ENCODE measurements at places on chromosomes 2 and 18. TPM values are rescaled to one million over a fixed set of nuclear protein-coding genes. Genes with fewer than 3 reads are reported as not detected.

The ELOA2 gene
- total RNA-seq: not detected

The WNT10A gene
- 4.3 TPM for total RNA-seq

The SOX11 gene
- total RNA-seq: not detected

The GALR1 gene
- 0.34 TPM for total RNA-seq

The GAD1 gene
- 16.7 TPM for total RNA-seq

The PLGLB2 gene
- total RNA-seq: not detected

The PARD6G gene
- 18.7 TPM for total RNA-seq

The ARHGAP15 gene
- 0.41 TPM for total RNA-seq

The GAL3ST2 gene
- 2.4 TPM for total RNA-seq

The DOK6 gene
- 1.0 TPM for total RNA-seq

DNA sequence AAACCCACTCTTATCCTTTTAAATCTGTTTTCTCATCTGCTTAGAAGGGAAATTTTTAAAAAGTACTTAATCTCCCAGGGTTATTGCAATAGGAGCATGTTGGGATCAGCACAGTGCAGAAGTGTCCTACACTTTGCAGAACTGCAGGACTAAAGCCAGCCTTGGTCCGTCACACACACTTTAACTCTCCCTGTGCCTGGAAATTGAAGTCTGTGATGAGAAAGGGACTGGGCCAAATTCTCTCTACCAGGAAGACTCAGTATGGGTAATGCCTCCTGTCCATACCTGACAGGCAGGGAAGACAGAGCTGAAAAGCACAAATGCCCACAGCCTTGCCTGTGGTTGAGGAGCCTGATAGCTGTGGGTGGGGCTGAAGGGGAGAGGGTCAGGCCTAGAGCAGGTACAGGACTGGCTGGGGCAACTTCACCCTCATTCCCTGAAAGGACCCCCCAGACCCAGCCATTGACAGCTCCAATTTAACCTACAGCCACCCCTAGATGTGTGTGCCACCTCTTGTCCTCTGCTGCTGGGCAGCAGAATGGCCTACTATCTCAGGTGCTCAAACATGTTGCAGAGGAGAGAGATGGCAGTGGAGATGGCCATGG is 377.2 kb upstream of the KLHL29 start:
- no peaks in the 10 kb centered on the region for H3K36me3 ChIP-seq
- H3K4me3 ChIP-seq: no peak overlapping the region
- no peak for DNase-seq
- no peaks in the 10 kb centered on the region for H3K4me1 ChIP-seq
- no peak overlapping the region for H3K27ac ChIP-seq
- no peaks in the 10 kb centered on the region for H3K27me3 ChIP-seq

GRCh38 chr2:118835746-118836410 is 11.6 kb downstream of the EN1 start:
- H3K36me3 ChIP-seq: no peaks in the 10 kb centered on the region
- H3K4me1 ChIP-seq: no peaks in the 10 kb centered on the region
- no peak overlapping the region for H3K27ac ChIP-seq
- peak overlapping the region; percentile 19 for H3K4me3 ChIP-seq

- DNase-seq: no peak
- H3K36me3 ChIP-seq: no peaks in the 10 kb centered on the region
- no peak overlapping the region for H3K4me3 ChIP-seq
These were observed 10.4 kb upstream of the EVA1A start for GRCh38 chr2:75570948-75571729.

DNA sequence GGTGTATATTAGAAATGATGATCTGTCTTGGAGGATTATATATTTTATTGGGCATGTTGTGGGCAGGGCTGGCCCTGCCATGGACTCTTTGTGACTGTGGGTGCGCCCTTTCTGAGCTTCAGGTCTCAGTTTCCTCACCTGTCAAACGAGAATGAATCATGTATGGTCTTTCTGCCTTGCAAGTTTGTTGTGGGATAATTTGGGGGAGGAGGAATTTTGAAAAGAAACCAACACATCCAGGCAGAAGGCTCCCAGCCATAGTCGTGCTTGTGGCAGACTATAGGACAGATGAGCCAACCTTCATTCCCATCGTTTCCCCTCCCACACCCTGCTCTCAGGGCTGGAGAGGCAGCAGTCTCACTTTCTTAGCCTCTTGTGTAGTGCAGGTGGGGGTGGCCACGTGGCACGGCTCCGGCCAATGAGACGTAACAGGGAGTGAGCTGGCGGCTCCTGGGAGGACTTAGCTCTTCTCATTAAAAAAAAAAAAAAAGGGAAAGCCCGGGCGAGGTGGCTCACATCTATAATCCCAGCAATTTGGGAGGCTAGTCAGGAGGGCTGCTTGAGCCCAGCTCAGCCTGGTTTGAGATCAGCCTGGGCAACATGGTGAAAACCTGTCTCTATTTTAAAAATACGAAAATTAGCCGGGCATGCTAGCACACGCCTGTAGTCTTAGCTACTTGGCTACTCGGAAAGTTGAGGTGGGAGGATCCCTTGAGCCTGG is 63.1 kb downstream of the RHOB start:
- H3K27ac ChIP-seq: peak overlapping the region; percentile 47
- H3K4me1 ChIP-seq: no peaks in the 10 kb centered on the region
- no peaks in the 10 kb centered on the region for H3K27me3 ChIP-seq
- no peak overlapping the region for H3K4me3 ChIP-seq
- DNase-seq: peak; percentile 78

DNA sequence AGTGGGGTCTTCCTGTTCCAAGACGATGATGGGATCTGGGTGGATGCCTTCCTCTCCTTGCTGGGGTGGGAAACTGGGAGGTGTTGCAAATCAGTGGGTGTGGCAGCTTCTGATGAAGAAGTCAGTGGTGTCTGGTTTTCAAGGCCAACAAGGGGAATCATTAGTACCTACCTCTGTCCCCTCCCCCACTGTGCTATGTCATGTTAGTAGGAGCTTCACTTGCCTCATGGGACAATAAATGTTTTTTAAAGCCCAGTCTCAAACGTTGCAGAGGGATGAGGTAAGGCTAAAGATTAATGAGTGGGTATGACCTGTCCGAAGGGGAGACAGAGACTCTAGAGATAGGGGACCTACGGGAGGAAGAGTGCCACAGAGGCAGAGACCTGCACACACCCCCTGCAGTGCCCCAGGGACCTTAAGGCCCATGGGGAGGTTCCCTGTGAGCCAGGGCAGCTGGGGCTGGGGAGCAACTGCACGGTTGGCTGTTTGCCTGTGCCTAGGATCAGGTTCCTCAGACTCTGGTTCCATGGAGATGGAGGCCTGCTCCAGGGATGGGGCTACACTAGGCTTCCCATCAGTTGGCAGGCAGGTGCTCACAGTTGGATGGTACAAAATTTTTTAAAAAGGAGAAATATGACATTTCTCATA is 37.8 kb upstream of the SLC1A4 start:
- H3K36me3 ChIP-seq: no peaks in the 10 kb centered on the region
- no peaks in the 10 kb centered on the region for H3K27me3 ChIP-seq
- no peak overlapping the region for H3K27ac ChIP-seq
- no peak overlapping the region for H3K4me3 ChIP-seq
- DNase-seq: no peak

DNA sequence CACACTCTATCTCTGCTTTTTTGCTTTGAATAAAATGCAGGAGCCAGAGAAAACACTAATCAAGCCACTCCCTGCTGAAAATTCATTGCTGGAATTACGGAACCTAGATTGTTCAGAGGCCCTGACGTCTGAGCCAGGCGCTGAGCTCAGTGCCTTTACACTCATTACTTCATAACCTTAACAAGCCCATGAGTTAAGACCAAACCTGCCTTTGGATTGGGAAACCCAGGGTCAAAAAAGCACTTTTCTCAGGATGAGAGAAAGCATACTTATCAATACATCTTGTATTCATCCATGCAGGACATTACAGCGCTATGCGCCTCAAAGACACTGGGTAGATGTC is 762 bp downstream of the INO80C start:
- no peak for DNase-seq
- peak overlapping the region; percentile 63 for H3K4me3 ChIP-seq
- H3K4me1 ChIP-seq: no peaks in the 10 kb centered on the region
- H3K27ac ChIP-seq: peak overlapping the region; percentile 92
- no peaks in the 10 kb centered on the region for H3K36me3 ChIP-seq
- H3K27me3 ChIP-seq: no peaks in the 10 kb centered on the region

GRCh38 chr2:42064417-42064942 is 16.7 kb downstream of the PKDCC start:
- H3K4me3 ChIP-seq: no peak overlapping the region
- no peaks in the 10 kb centered on the region for H3K36me3 ChIP-seq
- no peak overlapping the region for H3K27ac ChIP-seq
- DNase-seq: no peak
- no peaks in the 10 kb centered on the region for H3K27me3 ChIP-seq

- DNase-seq: no peak
- no peak overlapping the region for H3K27ac ChIP-seq
- H3K4me3 ChIP-seq: no peak overlapping the region
- H3K27me3 ChIP-seq: no peaks in the 10 kb centered on the region
These were observed 27.1 kb downstream of the TSPYL6 start for GRCh38 chr2:54228945-54229344.

DNA sequence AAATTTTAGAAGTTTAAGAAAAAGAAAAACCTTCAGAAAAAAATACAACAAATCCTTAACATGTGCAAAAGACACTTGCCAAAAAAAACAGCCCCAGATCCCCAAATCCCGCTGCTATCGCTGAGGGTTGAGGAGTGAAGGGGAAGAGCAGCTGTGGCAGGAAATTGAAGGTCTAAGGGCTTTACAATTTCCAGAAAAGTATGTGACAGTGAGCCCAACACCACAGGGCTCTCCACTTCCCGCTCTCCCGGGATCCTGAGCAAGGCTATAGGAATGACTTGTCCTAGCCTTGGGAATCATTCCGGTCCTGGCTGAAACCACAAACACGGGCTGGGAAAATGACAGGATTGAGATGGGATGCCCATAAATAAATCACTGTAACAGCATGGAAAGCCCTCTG is 191.4 kb downstream of the TMEM163 start:
- no peaks in the 10 kb centered on the region for H3K27me3 ChIP-seq
- no peak overlapping the region for H3K4me3 ChIP-seq
- H3K27ac ChIP-seq: no peak overlapping the region
- no peaks in the 10 kb centered on the region for H3K36me3 ChIP-seq

DNA sequence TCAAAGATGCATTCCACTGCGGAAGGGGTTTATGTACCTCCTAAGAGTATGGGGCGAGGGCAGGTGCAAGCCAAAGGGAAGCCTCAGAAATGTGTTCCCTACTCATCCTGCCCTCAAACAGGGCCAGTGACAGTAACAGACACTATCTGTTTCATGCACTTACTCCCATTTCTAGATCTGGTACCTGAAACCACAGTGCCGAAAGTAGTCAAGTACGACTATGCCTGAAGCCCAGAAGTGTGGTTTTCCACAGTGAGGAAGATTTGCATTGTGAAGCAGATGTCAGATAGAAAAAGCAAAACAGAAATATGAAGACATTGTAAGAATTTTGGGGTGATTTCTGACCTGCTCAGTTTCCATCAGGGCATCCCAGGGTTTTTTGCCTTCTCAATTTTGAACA is 748.7 kb downstream of the RNF144A start:
- no peaks in the 10 kb centered on the region for H3K36me3 ChIP-seq
- no peak overlapping the region for H3K27ac ChIP-seq
- H3K27me3 ChIP-seq: no peaks in the 10 kb centered on the region
- no peaks in the 10 kb centered on the region for H3K4me1 ChIP-seq
- no peak for DNase-seq
- H3K4me3 ChIP-seq: no peak overlapping the region

DNA sequence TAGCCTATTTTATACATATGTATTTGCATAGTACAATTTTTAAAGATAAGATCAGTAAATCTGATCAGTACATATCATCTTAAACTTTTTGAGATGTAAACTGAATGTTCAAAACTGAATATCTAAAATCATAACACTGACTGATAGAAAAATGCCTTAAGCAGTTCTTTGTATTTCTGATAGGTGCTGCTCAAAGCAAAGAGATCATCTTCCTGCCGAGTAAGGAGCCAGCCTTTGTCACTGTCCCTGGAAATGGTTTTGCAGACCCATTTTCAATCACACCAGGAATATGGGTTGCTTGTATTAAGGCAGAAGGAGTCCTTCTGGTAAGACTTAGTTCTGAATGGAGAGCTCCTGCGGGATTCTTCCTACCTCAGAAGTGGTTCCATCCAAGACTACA is 135.0 kb downstream of the LAMA3 start:
- no peaks in the 10 kb centered on the region for H3K36me3 ChIP-seq
- H3K27ac ChIP-seq: no peak overlapping the region
- no peak overlapping the region for H3K4me3 ChIP-seq

DNA sequence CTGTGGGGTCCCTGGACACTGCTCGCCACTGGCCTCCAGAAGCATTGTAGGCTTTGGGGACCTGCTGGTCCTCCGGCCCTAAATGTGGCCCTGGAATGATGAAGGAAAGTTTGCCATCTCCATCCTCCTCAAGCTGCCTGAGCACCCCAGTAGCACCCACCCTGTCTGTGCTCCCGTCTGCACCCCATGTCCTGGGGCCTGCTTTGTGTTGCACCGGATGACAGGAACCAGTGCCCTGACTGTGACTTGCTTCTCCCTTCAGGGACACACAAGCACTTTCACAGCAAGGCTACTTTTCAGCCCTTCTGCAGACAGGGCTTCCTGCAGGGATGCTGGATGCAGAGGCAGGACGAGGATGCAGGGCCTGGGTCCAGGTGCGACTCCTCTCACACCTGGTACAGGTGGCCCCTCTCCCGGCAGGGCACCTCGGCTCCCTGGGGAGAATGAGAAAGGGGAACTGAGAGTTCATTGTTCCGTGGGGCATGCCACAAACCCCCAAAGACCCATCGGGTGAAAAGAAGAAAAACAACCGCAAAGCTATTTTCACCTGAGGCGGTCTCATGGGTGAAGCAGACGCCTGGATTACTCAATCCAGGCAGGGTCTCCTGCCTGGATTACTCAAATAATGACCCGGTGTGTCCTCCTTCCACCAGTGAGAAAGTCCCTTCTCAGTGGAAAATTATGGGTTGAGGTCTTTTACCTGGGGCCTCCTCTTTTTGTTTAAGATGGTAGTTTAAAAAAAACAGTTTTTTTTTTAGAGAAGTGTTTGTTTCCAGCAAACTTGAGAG is 74.9 kb downstream of the LONRF2 start:
- no peaks in the 10 kb centered on the region for H3K36me3 ChIP-seq
- H3K4me3 ChIP-seq: no peak overlapping the region
- DNase-seq: no peak
- no peak overlapping the region for H3K27ac ChIP-seq

GRCh38 chr2:140718999-140719398 is 1411.8 kb downstream of the LRP1B start:
- H3K27ac ChIP-seq: no peak overlapping the region
- H3K36me3 ChIP-seq: no peaks in the 10 kb centered on the region
- DNase-seq: no peak
- H3K4me3 ChIP-seq: no peak overlapping the region
- no peaks in the 10 kb centered on the region for H3K27me3 ChIP-seq
- no peaks in the 10 kb centered on the region for H3K4me1 ChIP-seq

GRCh38 chr18:73933685-73934084 is 213.9 kb downstream of the FBXO15 start:
- H3K27me3 ChIP-seq: no peaks in the 10 kb centered on the region
- no peak for DNase-seq
- no peak overlapping the region for H3K4me3 ChIP-seq
- no peak overlapping the region for H3K27ac ChIP-seq
- H3K4me1 ChIP-seq: no peaks in the 10 kb centered on the region
